ENCODE measurements at places on chromosomes 12 and 14.

DNA sequence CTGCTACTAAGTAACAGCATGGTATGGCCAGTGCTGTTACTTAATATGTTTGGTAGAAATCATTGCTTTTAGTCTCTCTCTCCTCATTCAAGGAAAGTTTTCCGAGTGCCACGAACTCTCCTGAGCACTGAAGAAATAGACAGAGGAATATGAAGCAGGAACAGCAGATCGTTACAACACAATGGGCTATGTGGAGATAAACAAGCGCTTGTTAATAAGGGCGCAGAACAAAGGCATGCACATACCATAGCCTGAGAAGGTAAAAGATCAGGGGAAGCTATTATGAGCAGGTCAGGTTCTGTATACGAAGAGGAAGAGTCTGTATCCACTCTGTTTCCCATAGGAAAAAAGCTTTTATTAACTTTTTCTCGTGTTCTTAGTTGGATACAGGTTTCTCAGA, 156.2 kb upstream of the CPNE8 start:
- DNase-seq, result no peak

DNA sequence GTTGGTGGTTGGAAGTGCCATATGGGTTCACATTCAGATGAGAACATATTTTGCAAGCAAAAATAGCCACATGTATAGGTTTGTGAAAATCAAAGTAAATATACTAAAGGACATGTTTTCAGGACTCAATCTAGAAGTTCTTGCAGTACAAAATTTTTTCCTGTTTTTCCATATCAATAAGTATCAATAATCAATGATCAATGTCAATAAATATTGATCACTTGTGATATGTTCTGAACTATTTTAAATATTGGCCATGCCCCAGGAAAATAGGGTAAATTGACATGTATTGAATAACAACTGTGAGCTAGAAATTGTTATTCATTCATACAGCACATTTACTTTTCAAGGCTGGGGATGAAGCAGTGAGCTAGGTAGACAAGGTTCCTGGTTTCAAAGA, 24.3 kb downstream of the ALG10 start:
- DNase-seq, result no peak

- no peak for DNase-seq
Measured at GRCh38 chr12:90268574-90268973, 559.9 kb upstream of the ATP2B1 start.

DNA sequence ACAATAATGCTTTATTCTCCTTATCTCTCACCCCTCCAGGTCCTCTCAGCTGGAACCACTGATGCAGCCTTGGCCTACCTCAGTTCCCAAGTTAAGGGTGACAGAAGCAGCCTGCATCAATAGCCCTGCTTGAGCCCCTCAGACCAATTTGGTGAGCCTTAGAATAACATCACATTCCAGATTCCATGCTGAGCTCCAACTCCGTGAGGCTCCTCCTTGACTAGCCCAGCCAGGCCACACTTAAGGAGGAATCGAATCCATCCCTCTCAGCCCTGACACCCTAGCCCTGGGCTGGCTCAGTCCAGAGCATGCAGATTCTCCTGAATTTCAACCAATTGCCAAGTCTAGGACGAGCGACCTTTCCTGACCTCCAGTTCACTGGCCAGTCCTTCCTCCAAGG, 91.1 kb downstream of the ARMH4 start:
- no peak for DNase-seq

- no peak for DNase-seq
Measured at GRCh38 chr12:15684896-15685658, 104.1 kb downstream of the EPS8 start.

DNA sequence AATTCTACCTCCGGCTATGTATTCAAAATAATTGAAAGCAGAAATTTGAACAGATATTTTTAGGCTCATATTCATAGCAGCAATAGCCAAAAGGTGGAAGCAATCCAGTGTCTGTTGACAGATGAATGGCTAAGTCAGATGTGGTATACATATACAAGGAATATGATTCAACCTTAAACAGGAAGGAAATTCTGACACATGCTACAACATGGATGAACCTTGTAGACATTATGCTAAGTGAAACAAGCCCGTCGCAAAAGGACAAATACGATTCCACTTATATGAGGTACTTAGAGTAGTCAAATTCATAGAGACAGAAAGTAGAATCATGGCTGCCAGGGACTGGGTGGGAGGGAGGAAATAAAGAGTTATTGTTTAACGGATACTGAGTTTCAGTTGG, 331.6 kb downstream of the PCNX1 start:
- DNase-seq, result no peak

GRCh38 chr14:67335781-67336180, 23.8 kb downstream of the ATP6V1D start:
- no peak for DNase-seq

DNA sequence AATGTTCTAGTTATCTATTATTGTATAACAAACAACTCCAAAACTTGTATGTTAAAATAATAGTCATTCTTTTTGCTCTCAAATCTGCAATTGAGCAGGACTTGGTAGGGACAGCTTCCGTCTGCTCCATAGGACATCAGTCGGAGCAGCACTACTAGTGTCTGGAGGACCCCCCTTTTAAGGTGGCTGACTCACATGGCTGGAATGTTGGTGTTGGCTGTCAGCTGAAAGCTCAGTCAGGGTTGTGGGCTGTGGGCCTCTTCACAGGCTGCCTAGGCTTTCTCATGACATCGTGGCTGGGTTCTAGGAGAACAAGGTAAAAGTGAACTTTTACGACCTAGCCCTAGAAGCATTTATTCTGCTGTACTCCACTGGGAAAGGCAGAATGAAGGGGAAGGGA, 160.6 kb downstream of the ANO4 start:
- DNase-seq, result no peak

GRCh38 chr12:91252341-91252740, 69.7 kb upstream of the DCN start:
- DNase-seq, result no peak

DNA sequence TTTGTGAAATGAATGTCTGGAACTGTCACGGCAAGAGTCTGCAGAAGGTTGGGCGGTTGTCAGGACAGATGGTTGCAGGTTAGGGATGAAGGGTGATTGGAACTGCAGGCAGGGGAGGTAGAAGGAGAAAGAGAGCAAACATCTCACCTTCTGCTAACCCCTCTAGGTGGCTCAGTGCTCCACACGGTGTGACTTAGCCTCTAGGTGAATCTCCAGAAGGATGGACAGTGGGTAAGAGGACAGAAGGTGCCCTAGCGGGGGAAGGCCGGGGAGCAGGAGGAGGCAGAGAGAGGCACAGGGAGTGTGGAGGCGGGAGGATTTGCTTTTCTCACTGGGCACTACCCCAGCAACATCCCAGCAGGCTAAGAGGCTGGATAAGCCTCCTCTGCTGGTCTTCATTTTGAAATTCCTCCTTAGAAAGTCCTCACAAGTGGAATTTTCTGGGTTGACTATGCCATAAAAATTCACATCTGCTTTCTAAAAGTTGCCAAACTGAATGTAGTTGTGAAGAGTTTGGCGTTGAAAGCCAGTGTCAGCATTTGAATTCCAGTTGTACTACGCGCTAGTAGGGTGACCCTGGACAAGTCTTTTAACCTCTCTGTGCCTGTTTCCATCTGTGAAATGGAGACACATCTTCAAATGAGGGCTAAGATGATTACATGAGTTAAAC, 10.7 kb upstream of the GPR68 start:
- no peak for DNase-seq

- DNase-seq, result no peak
Measured at GRCh38 chr14:57209561-57209960, 59.1 kb downstream of the EXOC5 start.

DNA sequence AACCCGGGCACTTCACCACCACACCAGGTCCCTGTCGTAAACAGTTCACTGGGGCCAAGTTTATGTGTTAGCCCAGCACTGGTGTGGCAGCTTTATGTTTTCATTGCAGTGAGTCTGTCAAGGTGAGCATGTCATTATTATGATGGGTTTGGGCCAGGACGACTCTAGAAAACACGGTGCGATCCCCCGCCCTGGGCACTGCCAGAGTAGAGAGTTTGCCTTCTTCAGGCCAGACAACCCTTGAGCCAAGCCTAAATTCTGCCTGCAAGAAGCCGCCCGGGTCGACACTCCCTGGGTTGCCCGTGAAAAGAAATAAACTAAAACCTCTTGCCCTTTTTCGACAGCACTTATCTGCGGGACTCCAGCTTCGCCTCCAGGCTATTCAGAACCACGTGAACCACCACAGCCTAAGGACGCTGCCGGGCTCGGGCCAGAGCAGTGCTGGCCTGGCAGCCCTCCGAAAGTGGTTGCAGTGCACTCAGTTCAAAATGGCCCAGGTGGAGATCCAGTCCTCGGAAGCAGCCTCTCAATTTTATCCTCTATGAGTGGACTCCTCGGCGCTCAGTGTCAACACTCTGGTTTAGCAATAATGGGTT, 81.8 kb downstream of the PRIMA1 start:
- no peak for DNase-seq

All from activated CD8-positive, alpha-beta memory T cell treated with anti-CD3 and anti-CD28 coated beads for 24 hours (primary cell).